ENCODE measurements at places on chromosomes 6 and 20. TPM values are rescaled to one million over a fixed set of nuclear protein-coding genes. Genes with fewer than 3 reads are reported as not detected.

GRCh38 chr6:3162067-3162497 is 4.7 kb upstream of the TUBB2A start:
- DNase-seq = peak; percentile 36

GRCh38 chr6:22017272-22017671 is 279.6 kb downstream of the PRL start:
- DNase-seq = no peak

DNA sequence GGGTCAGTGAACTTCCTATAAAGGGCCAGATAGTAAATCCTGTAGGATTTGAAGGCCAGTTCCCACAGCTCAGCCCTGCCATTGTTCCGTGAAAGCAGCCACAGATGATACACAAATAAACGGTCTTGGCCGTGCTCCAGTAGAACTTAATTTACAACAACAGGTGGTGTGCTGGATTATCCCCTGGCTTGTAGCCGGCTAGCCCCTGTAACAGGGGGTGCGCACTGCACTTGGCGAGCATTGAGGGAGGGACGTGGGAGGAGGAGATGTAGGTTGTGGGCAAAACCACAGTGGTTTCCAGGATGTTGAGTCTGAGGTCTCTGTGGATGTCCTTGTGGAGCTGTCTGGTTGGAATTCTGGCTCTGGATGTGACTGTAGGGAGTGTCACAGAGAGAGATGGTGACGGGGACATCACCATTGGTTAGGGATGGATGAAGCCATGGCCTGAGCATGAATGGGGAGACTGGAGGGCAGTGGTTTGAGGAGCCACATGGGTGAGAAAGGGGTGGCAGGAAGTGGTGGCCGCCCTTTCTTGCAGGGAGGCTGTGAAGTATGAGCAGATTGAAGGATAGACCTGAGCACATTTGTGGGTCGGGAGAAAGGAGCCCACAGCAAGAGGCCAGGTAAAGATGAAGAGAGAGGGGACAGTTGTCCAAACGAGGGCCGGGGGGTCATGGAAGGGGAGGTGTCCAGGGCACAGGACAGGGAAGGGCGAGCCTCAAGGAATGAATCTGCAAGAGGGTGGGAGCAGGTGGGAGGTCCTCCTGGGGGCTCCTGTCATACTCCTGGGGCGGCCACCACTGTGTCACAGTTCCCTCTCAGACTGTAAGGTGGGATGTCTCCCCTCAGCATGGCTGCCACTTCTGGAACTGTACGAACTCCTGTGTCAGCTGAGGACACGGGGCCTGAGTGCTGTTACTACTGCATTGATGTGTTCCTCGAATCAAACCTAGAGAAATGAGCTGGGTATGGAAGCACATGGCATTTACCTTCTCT is 53.6 kb downstream of the CDH26 start:
- no peak for DNase-seq

- no peak for DNase-seq
Measured at GRCh38 chr6:53906842-53907241, 112.0 kb downstream of the LRRC1 start.

- no peak for DNase-seq
Measured at GRCh38 chr20:47863315-47863965, 78.2 kb upstream of the SULF2 start.

DNA sequence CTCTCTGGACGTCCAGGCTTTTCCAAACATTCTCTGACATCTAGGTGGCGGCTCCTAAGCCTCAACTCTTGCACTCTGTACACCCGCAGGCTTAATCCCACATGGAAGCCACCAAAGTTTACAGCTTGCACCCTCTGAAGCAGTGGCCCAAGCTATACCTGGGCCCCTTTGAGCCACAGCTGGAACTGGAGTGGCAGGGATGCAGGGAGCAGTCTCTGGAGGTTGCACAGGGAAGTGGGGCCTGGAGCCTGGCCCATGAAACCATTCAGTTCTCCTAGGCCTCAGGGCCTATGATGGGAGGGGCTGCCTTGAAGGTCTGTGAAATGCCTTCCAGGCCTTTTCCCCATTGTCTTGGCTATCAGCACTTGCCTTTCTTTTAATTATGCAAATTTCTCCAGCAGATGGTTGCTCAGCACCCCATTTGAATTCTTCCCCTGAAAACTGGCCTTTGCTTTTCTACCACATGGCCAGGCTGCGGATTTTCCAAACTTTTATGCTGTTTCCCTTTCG is 64.9 kb downstream of the IRF4 start:
- DNase-seq = no peak

DNA sequence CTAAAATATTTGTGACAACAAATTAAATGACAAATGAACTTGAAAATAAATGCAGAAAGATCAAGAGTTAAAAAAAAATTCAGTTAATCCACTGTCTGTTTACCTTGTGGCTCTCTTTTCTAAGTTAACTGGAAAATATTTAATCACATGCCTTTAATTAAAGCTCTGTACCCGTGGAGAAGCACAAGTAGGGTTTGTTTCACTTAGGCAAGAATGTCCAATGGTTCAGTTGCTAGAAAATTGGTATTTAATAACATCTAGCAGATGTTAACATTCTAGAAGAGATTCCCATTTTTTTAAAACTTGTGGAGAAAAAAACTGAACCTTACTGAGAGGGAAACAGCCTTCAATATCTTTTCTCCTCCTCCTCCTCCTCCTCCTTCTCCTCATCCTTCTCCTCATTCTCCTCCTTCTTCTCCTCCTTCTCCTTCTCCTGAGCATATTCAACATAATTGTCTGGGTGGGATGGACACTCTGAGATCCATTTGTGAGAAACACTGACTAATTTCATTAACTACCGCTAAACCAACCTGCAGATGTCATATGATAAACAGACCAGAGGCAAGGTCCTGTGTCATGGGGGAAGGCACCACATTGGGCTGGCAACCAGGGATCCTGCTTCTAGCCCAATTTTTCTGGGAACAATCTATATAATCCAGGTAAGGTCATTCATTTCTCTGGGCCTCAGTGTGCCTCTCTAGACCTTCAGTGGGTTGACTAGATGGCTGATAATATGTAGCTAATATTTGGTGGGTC is 44.1 kb upstream of the AKIRIN2 start:
- DNase-seq = no peak

GRCh38 chr6:41648070-41648585 is 9.9 kb downstream of the MDFI start:
- no peak for DNase-seq

- no peak for DNase-seq
Measured at GRCh38 chr6:167858086-167858591, 31.4 kb downstream of the AFDN start.

GRCh38 chr6:155519176-155519738 is 63.6 kb upstream of the NOX3 start:
- DNase-seq = no peak

- no peak for DNase-seq
Measured at GRCh38 chr6:64266351-64266821, 630.8 kb downstream of the PHF3 start.

GRCh38 chr6:21085211-21085610 is 508.3 kb upstream of the SOX4 start:
- no peak for DNase-seq

DNA sequence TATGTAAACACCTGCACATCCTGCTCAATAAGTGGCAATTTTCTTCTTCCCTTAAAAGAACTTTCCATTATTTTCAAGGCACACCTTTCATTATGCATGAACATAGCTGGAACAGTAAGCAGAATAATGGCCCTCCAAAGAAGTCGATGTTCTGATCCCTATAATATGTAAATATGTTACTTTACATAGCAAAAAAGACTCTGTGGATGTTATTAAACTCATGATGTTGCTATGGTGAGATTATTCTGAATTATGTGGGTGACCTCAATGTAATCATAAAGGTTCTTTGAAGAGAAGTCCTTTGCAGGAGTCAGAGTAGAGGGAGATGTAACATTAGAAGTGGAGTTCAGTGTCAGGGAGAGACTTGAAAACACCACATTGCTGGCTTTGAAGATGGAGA is 299.9 kb upstream of the PLN start:
- no peak for DNase-seq

DNA sequence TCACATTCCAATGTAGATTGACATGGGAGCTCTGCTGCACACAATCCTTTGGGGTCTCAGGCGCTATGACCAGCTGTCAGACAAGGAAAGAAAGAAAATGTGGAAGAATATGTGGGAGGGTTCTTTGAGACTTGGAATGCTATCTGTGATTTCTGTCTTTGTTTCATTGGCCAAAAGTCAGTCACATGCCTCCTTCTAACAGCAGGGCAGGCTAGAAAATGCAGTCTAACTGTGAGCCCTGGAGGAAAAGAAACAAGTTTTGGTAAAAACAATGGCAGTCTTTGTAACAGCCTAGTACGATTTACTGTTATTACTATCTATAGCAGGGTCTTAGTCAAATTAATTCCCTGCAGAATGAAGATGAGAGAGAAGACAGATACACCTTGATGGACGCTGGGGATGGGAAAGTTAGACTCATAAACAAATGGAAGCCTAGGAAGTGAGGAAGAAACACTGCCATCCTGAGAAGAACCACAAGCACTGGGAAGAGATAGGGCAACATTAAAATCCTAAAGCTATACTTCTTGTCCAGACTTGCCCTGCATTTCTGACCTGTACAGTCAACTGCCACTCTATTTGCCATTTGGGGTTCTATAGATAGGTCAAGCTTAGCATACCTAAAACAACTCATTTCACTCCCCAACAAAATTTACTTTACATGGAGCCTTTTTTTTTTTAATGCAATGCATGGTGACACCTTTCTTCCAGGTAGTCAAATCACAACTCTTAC is 833.0 kb downstream of the KIF16B start:
- no peak for DNase-seq

DNA sequence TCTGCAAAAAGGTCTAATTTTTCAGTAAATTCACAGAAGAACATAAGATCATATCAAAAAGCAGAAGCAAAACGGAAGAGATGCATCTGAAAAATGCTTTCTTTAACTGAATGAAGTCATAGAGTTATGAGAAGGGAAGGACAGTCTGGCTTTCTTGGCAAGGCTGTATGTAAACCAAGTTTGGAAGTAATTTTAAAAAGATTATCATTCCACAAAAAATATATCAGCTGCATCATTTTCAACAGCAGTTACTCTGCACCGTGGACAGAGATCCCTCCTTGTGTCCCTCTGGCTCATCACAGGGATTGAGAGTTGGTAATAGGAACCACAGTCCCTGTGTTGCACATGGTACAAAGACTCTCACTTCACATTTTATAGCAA is 258.5 kb downstream of the HIVEP2 start:
- DNase-seq = no peak

- no peak for DNase-seq
Measured at GRCh38 chr20:32467506-32468312, 109.6 kb downstream of the ASXL1 start.

DNA sequence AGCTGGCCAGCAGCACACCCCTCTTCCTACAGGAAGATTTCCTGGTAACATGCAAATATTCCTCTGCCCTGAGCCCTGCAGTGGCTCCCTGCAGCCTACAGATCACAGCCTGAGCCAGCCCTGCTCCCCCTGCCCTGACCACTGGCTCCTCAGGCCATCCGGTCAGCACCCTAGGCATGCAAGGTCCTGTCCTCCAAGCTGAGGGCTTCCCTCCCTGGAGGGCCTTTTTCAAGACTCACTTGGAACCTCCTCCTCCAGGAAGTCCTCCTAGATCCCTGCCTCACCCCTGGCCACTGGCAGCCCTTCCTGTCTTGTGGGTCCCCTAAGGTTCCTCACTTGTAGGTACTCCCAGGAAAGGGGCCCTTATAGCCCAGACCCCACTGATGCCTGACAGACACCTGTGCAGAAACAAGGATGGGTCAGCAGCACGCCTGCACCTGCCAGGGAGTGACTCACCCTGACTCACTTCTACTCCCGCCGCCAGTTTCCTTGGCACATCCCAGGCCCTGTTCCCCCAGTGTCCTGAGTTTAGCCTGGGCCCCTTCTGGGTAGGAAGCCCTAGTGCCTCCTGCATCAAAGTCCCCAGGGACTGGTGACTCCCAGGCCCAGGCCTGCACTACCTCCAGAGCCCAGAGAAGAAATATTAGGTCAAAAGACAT is 3.2 kb downstream of the SLC4A11 start:
- no peak for DNase-seq

GRCh38 chr6:56692523-56693245 is 50.0 kb upstream of the DST start:
- no peak for DNase-seq

The ZC3H12D gene
- 0.50 TPM for total RNA-seq

The MOG gene
- not detected for total RNA-seq

The TAAR9 gene
- not detected for total RNA-seq

The ESR1 gene
- 0.08 TPM for total RNA-seq

The CRISP3 gene
- total RNA-seq = not detected

The IRF4 gene
- total RNA-seq = 0.44 TPM

The TFAP2C gene
- total RNA-seq = 1.7 TPM

The FNDC11 gene
- total RNA-seq = 0.76 TPM

The RNF182 gene
- total RNA-seq = 1.2 TPM

The STK4 gene
- 16.5 TPM for total RNA-seq

The LY6G6C gene
- not detected for total RNA-seq

The ARMH2 gene
- total RNA-seq = not detected

The DZANK1 gene
- total RNA-seq = 1.1 TPM

The C6orf89 gene
- total RNA-seq = 39.6 TPM
